ENCODE measurements at places on chromosomes 13 and 19.

GRCh38 chr19:2186071-2186846, 22.5 kb downstream of the DOT1L start:
- DNase-seq: no peak

DNA sequence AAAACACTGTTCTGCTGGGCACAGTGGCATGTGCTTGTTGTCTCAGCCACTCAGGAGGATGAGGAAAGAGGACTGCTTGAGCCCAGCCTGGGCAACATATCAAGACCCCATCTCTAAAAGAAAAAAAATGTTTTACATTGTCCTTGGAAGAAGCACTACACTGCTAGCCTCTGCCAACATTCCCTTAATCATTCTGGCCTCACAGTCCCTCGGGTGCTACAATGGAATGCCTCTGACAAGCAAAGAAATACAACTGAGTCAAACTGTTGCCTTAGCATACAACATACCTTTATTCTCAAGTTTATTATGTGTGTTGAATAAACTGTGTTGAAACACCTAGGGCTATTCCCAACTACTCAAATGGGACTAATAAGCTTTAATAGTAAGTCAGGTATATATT, 56.1 kb downstream of the PSPC1 start:
- no peak for DNase-seq

- DNase-seq: no peak
These were observed 96.2 kb downstream of the LHFPL6 start for GRCh38 chr13:39506559-39507390.

DNA sequence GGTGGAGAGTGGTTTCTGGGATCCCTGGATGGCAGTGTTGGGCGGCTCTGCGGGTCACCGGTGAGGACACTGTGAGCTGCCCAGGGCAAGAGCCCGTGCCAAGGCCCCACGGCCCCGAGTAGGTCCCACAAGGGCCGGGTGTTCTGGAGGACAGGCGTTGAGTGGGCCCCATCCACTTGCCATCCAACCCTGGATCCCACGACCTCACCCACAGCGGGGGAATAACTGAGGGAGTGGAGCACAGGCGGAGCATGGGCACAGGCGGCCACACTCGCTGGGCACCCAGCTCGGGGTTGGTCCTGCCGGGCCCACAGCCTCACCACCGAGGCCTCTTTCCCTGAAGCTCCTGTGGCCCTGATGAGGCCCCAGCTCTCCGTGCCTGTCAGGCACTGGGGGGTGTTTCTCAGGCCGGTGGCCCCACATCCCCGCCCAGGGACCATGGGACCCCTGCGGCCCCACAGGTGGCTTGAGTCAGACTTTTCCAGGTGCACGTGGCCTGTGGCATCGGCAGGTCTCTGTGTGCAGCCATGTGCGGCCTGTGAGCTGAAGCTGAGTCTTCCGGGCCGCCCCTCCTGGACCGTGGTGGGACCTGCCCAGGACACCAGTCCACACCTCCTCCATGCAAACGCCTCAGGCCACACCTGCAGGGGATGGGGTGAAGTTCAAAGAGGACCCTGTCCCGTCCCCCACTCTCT, 16.6 kb downstream of the TMEM255B start:
- no peak for DNase-seq

DNA sequence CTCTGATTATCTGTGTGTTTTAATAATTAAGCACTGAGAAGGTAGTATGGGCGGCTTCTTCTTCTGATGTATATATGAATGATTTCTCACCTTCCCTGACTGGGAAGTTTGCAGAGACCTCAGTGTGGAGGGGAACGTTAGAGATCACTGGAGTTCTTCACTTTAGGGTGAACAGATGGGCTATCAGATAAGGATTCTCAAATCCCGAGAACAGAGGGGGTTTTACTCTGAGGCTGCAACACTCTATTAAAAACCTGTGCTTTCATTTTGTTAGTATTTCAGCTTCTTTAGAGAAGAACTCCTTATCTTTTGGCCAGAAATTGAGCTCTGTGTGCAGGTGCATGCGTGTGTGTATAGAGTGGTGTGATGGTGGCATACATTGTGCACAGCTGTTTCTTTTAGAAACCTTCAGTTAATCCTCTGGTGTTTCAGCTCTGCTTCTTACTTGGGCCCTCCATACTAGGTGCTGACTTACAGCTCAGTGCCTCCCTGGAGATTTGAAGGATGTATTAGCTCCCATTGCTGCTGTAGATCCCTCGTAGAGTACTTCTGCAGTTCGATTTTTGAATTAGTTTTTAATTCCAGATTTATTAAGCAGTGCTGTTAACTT, 45.3 kb upstream of the PCDH9 start:
- no peak for DNase-seq

- no peak for DNase-seq
These were observed 841 bp upstream of the ZNF223 start for GRCh38 chr19:44050740-44051649.

DNA sequence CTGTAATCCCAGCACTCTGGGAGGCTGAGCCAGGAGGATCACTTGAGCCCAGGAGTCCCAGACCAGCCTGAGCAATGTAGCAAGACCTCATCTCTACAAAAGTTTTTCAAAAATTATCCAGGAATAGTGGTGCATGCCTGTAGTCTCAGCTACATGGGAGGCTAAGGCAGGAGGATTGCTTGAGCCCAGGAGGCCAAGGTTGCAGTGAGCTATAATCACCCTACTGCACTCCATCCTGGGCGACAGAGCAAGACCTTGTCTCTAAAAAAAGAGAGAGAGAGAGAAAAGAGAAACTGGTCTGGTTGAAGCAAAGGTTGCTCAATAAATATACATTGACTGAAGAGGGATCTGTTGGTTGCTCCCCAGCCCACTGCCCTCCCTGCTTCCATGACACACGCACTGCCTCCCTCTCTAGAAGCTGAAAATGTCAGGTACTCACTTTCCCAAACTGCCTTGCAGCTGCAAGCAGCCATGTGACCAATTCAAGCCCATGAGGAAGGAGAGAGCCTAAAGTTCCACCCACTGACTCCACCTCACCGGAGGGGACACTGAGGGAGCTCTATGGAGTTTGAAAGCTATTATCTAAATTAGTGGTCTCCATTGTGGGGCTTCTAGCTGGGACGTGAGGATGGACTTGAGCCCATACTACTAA, 14.0 kb downstream of the CEACAM16 start:
- no peak for DNase-seq

DNA sequence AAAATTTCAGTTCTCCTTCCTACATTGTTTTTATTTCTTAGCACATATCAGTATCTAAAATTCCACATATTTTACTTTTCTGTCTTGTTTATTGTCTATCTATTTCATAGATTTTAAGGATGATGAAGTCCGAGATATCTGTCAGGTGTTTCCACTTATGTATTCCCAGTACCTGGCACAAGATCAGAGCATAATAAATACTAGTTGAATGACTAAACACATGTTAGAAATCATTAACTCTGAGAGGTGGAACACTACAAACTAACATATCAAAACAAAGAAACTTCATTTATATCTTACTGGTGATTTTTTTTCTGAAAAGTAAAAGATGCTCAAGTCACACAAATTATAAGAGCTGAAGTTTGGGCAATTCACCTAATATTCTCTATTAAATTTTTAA, 1208.3 kb downstream of the PCDH9 start:
- no peak for DNase-seq

GRCh38 chr13:49998714-49999624, 2.1 kb downstream of the TRIM13 start:
- DNase-seq: no peak

DNA sequence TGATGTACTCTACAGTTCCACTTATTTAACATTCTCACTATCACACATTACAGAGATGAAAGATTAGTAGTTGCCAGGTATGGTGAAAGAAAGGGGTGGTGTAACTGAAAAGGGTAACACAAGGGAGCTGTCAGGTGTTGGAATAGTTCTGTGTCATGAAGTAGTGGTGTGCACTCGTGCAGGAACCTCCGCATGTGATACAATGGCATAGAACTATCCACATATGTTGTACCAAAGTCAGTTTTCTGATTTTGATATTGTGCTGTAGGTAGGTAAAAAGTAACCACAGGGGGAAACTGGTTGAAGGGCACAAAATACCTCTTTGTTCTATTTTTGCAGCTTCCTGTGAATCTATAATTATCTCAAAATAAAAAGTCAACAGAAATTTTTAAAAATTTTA, 24.4 kb upstream of the RPL21 start:
- no peak for DNase-seq

- no peak for DNase-seq
These were observed 14.4 kb downstream of the MICOS13 start for GRCh38 chr19:5665781-5666513.

DNA sequence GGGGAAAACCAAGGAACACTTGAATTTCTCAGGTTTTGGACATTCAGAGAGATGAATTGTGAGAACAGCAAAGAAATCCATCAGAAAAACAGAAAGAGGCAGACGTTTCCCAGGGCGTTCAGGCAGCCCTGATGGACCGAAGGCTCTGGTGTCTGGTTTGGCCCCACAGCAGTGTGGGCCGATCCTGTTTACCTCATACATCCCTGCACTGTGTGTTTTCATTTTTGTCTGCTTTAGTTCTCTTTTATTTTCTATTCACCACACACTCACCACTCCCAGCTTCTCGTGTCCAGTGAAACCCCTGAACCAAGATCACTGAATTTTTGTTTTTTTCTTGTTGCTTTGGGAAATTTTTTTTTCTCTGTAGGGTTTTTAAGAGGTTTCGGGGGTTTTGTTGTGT, 11.9 kb upstream of the WDR18 start:
- no peak for DNase-seq

DNA sequence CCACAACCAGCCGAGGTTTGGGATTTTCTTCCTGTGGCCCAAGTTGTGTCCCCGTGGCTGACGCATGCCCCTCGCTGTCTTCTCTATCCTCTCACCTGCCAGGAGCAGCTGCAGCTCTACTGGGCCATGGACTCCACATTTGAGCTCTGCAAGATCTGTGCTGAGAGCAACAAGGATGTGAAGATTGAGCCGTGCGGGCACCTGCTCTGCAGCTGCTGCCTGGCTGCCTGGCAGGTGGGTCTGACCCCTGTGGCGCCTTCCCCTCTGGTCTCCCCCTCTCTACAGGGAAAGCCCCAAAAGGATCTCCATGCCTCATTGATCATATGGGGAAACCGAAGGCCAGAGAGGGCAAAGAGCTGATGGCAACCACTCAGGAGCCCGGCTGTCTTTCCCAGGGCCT, 14.6 kb downstream of the CBLC start:
- DNase-seq: no peak

DNA sequence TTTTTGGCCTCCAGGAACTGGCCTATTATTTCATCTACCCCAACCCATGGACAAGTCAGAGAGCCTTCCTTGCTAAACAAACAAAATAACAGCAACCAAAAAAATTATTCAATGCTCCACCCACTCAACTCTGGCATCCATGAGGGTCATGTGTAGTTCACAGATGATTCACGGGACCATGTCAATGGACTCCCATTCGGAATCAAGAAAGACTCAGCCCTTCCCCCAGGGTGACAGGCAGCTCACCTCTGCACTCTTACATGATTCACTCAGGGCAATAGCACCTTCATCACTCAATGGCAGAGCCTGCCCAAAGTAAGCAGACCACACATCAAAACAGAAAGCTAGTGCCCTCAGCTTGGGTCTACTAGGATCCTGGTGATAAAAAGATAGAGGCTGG, 14.3 kb upstream of the SCEL start:
- no peak for DNase-seq

DNA sequence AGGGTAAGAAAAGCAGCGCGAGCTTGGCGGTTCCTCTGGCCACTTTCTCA, at the start of gene DMRTC2:
Gene DMRTC2, plus strand, starts transcription at position 42 of the 50 bp plus-strand sequence. CDS start 2,387 bp downstream, outside the sequence.
- no peak for DNase-seq

GRCh38 chr13:35345992-35346391, 130.5 kb downstream of the MAB21L1 start:
- no peak for DNase-seq

- DNase-seq: no peak
These were observed 6.5 kb downstream of the FLT3 start for GRCh38 chr13:28093881-28094280.

DNA sequence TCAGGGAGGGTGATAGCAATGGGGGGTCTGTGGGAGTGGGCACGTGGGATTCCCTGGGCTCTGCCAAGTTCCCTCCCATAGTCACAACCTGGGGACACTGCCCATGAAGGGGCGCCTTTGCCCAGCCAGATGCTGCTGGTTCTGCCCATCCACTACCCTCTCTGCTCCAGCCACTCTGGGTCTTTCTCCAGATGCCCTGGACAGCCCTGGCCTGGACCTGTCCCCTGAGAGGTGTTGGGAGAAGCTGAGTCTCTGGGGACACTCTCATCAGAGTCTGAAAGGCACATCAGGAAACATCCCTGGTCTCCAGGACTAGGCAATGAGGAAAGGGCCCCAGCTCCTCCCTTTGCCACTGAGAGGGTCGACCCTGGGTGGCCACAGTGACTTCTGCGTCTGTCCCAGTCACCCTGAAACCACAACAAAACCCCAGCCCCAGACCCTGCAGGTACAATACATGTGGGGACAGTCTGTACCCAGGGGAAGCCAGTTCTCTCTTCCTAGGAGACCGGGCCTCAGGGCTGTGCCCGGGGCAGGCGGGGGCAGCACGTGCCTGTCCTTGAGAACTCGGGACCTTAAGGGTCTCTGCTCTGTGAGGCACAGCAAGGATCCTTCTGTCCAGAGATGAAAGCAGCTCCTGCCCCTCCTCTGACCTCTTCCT, 9.3 kb upstream of the CEACAM7 start:
- DNase-seq: no peak

DNA sequence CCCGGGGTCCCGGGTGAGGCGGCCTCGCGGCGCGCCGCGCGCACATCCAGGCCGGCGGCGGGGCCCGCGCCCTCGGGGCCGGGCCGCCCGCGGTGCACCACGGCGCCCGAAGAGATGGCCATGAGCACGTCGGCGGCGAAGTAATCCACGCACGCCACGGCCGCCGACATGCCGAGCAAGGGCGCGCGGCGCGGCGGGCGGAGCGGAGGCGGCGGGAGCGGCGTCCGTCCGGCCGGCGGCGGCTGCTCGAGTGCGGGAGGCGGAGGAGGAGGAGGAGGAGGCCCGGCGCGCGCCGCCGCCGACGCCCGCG, at the start of gene KLF16:
Gene KLF16, minus strand, starts transcription at position 252 of the 310 bp plus-strand sequence. Its CDS starts 82 bp downstream, at position 170.
- no peak for DNase-seq

DNA sequence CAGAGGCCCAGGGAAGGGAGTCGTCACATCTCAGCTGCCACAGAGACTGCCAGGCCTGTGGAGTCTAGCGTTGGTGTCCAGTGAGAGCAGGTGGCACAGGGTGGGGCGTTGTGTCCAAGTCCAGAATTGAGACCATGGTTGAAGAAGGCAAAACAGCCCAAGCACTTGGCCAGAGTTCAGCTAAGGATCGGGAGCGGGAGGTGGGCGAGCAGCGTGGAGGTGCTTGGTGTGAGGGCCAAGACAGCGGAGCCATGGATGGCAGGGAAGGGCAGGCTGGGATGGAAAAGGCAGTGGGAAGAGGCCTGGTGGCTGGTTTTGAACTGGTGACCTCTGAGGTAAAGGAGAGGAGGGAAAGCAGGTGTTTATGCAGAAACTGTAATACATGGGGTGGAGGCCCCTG, 8.0 kb downstream of the IGFLR1 start:
- no peak for DNase-seq
